ENCODE measurements at places on chromosomes 2 and 18.

- no peak for DNase-seq
These were observed 16.7 kb downstream of the PDCD1 start for GRCh38 chr2:241842067-241842415.

DNA sequence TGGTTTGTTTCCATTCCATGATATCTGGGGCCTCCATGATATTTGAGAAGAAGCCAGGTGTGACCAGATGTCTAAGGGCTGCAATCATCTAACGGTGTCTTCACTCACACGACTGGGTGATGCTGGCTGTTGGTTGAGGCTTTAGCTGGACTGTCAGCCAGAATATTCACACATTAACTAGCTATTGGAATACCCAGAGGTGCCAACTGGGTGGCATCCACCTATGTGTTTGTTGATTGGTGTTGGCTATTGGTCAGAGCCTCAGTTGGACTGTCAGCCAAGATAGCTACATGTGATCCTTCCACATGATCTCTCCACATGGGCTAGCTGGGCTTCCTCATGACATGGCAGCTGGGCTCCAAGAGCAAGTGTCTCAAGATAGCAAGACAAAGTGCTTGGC, 117.4 kb downstream of the CDCA7 start:
- no peak for DNase-seq

GRCh38 chr2:39023649-39024048, 97.2 kb downstream of the SOS1 start:
- no peak for DNase-seq

DNA sequence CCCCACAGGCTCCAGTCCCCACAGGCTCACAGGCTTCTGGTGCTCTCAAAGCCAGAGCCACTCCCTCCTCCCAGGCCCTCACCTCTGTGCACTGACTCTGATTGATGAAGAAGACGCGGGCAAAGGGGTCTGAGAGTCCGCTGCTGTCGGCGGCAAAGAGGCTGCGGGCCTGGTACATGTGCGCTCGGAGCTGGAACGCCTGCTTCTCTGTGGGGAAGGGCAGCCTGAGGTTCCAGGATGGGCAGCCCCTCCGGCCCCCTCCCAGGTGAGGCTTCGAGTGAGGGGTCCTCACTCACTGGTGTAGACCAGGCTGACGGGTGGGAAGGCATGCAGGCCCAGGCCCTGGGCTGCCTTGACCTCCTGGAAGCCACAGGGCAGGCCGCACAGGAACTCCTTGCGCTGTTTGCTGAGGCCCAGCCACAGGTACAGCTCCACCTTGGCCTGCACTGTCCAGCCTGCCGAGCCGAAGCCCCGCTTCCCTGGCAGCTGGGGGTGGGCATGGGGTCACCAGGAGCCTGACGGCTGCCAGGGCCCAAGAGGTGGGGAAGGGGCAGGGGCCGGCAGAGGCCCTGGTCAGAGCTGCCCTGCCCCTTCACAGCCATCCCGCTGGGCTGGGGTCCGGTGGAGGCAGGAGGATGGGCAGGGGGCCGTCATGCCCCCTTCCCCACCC, 2.0 kb downstream of the OTOF start:
- no peak for DNase-seq

- no peak for DNase-seq
These were observed 33.0 kb upstream of the MFSD2B start for GRCh38 chr2:23976883-23977282.

Measured in activated CD8-positive, alpha-beta memory T cell treated with anti-CD3 and anti-CD28 coated beads for 1 hour (primary cell).